ENCODE measurements at places on chromosomes 13 and 19.

DNA sequence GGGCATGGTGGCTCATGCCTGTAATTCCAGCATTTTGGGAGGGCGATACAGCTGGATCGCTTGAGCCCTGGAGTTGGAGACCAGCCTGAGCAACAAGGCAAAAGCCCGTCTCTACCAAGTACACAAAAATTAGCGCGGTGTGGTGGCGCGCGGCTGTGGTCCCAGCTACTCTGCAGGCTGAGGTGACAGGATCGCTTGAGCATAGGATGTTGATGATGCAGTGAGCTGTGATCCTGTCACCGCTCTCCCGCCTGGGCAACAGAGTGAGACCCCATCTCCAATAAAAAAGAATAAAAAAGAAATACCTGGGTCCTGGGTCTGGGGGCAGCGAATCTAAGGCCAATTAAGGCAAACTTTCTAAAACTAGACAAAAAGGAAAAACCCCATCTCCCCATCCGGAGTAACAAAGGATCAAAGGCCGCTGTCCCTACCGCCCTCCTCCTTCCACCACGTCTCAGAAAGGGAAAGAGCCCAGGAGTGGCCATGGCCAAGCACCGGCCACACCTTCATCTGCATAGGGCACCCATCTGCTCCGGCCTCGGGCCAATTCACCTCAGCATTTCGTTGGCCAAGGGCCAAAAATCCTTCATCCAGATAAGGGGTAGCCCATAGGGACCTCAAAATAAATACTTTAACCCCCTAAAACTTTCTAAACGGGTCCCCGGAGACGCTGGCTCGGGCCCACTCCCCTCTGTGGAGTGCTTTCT is 851 bp downstream of the ZNF320 start:
- DNase-seq: peak; percentile 24

GRCh38 chr13:104408733-104409132 is 1342.5 kb upstream of the SLC10A2 start:
- no peak for DNase-seq

GRCh38 chr19:15223649-15224361 is 8.4 kb downstream of the EPHX3 start:
- no peak for DNase-seq

DNA sequence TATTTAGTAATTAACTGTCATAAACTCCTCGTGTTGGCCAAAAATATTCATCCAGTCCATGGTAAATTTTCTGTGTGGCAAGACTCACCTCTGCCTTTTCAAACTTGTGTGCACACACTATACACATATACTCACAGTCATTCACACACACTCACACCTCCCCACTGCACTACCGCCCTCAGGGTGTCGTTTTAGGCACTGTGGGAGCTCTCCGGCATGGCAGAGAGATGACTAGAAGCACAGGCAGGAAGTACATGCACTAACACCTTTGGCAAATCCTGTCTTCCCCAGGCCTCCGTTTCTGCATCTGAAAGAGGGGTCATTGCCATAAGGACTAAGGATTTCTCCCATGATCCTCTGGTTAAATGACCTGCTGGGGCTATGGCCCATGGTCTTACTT is 62.6 kb upstream of the FARP1 start:
- no peak for DNase-seq

DNA sequence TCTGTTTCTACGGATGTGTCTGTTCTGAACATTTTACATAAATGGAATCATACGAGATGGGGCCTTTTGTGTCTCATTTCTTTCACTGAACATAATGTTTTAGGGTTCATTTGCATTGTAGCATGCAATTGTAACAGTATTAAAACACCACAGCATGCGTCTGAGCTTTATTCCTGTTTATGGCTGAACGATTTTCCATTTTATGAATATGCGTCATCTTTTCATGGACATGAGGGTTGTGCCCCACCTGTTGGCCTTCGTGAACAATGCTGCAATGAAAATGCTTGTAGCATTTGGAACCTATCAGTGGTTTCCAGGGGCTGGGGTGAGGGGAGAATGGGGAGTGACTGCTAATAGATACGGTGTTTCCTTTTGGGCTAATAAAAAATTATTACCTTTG is 5.1 kb downstream of the OR10H1 start:
- DNase-seq: no peak

DNA sequence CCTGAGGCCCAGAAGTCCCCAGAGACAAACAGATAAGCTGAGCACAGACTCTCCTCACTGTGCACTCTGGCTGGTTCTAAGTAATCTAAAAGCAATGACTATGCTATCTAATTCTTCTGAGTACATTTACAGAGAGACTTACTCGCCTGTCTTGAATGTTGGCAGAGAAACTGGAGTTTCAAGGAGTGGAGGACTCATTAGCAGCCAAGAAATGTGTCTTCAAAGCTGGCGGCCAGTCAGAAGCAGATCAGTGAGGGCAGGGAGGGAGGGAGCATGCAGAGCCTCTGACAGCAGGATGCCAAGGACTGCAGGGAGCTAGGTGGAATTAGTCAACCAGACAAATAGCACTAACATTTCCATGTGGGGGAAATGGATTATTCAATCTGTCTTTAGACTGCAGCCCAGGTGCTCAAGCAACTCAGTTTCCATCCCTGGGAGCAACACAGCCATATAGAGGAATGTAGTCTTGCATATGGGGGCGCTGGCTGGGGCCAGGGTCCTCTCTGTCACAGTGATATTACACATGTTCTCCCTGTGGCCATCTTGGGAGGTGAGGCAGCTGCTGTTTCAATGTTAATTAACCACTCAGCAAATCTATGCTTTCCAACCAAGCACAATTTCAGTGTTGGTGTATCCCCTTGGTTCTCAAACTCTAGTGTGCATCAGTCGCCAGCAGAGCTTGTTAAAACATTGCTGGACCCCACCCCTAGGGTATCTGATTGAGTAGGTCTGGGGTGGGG is 97.9 kb downstream of the CCNA1 start:
- DNase-seq: no peak

GRCh38 chr13:35855531-35856019 is 275.6 kb downstream of the DCLK1 start:
- DNase-seq: no peak

DNA sequence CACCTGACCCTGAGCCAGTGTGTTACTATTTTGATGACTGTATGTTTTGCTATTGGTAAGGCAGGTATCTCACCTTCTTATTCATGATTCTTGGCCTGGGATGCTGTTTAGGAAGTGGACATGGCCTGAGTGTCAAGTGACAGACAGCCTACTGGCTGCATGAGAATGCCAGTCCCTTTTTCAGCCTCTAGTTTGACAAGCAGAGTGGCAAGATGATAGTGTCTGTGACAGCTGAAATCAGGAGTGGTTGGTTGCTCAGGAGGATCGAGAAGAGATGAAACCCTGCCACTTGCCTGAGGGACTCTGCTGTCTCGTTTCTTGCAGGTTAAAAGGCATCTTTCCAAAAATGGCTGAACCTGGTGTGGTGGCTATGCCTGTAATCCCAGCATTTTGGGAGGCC is 7.1 kb upstream of the ELOF1 start:
- no peak for DNase-seq

- DNase-seq: no peak
Measured at GRCh38 chr13:32170841-32171240, 139.3 kb downstream of the FRY start.

- DNase-seq: no peak
Measured at GRCh38 chr13:101931186-101931585, 470.7 kb downstream of the FGF14 start.

DNA sequence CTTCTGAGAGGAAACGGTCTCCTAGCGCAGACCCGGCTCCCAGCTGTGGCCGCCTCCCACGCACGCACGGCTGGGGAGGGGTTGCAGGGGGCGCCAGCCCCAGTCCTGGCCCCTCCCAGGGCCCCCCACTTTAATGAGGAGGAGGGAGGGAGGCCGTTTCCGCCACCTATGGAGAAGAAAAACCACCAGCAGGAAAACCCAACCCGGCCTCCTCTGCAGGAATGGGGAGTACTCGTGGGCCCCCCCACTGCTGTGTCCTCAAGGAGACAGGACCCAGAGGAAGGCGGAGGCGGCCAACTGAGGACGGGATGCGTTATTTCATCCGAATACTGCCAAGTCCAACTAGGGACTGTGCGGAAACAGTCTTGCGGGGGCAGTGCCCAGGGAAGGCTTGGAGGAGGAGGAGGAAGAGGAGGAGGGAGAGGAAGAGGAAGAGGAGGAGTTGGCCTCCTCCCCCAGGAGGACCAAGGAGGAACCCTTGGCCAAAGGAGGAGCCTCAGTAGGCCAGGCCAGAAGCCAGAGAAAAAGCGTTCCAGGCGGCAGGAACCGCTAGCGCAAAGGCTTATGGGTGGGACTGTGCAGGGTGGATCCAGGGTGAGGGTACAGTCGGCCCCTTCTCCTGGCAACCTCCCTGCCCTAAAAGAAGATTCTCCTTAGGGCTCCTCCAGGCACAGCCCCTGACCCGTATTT is 3.9 kb upstream of the SSBP4 start:
- no peak for DNase-seq

DNA sequence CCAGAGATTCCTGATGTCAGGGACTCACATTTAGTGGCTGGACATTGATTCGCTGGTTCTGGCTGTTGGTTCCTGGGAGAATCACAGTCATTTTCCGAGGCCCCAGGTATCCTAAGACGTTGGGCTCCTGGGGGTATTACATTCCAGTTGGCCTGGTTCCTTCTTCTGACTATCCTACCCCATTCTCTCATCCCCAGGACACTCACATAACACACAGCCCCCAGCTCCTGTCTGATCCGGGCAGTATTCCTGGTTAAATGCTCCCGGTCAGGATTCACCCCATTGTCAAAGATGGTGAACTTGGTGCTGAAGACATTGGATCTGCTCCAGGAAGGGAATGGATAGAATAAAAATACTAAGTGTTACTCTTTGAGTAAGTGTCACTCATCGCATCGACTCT is 11.5 kb downstream of the PPP1R15A start:
- no peak for DNase-seq

- no peak for DNase-seq
Measured at GRCh38 chr19:501646-502045, 5.4 kb downstream of the MADCAM1 start.

DNA sequence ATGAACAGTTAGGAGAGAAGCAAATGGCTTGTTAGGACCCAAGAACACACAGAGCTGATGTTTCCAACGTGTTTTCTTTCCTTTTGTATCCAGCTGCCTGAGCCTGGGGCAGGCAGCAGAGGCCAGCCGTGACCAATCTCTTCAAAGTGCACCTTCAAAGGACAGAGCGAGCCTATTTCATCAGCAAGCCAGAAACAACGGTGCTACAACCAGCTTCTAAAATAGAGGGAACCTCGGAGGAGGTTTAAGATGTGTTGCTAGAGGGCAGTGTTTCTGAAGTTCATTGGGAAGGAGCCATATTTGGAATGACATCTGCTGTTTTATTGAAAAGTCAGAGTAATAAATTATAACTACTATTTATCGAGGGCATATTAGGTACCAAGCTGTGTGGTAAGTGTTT is 56.2 kb upstream of the RFC3 start:
- DNase-seq: no peak

DNA sequence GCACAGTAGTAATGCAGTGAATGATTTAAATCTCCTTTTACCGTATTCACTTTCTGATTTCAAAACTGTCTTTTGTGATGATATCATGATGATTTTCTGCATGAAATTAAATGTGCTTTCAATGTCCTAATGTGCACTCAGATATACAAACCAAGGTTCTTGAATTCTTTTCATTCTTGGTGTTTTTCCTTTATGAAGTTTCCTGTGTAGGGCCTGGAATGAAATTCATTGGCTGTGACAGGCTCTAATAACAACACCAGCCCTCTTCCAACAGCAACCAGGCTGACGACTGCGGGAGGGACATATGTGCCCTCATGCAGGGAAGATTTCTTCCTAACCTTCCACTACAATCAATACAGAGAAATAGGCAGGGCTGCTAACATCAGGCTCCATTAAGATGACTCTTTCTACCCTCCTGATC is 1052.0 kb downstream of the DIAPH3 start:
- no peak for DNase-seq

DNA sequence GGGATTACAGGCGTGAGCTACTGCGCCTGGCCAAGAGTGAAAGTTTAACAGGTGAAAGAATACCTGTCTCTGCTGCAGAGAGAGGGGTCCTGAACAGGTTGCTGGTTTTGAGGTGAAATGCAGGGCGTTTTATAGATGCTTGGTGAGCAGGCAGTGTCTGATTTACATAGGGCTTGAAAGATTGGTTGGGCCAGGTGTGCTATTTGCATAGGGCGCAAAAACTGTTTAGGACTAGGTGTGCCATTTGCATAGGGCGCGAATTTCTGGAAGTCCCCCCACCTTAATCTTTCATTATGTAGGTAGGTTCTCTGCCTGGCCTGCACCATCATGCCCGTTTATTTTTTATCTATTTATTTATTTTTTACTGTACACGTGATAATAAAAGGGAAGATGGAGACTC is 4.5 kb upstream of the NDUFB7 start:
- DNase-seq: no peak

DNA sequence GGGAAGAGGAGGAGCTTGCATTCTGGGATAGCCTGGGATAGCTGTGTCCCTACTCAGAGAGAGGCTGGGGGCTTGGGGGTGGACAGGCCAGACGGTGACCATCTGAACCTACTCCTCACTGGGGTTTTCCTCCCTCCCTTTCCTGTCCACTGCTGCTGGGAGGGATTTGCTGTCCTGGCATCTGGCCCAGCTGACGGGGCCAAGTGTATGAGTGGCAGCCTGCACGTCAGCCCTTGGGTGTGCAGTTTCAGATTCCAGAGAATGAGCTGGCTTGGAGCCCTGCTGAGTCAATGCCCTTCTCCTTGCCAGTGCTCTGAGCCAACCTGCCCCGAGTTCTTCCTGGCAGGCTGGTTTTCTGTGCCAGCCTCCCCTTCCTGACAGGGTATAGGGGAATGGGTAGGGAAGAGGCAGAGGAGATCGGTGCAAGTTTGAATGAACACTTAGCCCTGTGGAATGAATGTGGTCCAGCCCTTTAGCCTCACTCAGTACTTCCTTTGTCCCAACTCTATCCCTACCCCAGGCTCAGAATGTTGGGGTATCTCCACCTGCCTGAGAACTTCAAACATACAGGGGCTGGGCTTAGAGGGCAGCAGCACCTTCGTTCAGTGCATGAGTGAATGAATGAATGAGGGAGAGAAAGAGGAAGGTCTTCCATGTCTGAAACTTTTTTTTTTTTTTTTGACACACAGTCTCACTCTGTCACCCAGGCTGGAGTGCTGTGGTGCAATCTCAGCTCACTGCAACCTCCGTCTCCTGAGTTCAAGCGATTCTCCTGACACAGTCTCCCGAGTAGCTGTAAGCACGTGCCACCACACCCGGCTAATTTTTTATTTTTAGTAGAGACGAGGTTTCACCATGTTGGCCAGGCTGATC is 1.8 kb upstream of the ANGPTL4 start:
- no peak for DNase-seq

GRCh38 chr19:9037400-9038062 is 27.3 kb upstream of the MUC16 start:
- DNase-seq: no peak

DNA sequence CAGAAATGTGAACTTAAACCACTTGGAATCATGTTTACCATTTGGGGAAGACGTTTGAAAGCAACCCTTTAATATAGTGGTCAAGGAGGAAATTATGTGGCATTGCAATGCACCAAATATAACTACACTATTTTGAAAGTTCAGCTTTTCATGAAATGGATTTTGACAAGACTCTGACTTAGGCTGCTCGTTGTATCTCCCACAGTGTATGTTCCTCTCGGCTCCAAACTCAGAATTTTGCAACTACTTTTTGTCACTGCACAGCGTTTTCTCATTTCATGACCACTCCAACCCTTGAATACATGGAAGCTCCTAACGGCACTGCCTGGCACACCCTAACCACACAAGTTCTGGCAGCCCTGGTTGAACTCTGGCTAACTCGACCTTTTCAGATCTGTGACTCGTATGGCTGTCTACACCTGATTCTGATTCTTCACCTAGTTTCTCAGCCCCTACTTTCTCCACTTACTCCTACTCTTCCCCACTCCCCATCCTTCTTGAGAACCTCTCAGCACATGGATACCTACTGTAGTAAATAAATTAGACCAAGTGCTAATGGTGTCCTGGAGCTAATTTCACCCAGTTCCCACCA is 7.0 kb upstream of the POMP start:
- no peak for DNase-seq

Measured in renal cortex interstitium (tissue), 15 donors.